ENCODE measurements at places on chromosomes 16 and 17.

GRCh38 chr17:8117367-8117979 lies 841 bp downstream of the ALOXE3 start:
- DNase-seq = no peak

DNA sequence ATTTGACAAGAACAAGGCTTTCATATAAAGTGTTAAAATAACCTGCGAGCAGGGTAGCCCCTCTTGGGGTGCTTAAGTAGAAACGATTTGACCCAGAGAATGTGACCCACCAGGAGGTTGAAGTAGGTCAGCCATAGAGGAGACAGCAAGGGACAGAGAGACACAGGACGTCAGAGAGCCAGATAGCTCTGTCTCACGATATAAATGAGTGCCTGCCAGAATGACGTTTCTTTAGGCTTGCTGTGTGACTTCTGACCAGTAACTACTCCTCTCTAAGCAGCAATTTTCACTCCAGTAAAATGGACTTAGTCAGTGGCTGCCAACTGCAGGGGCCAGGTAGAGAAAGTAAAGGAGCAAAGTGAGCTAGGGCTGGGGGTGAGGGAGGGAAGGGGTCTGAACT lies 473.0 kb upstream of the C16orf82 start:
- no peak for DNase-seq

- no peak for DNase-seq
Measured at GRCh38 chr17:62899361-62899760, 66.7 kb upstream of the TANC2 start.

- DNase-seq = no peak
Measured at GRCh38 chr17:31327534-31328159, 6.2 kb upstream of the EVI2A start.

GRCh38 chr17:77038884-77039555 lies 101.7 kb upstream of the SEC14L1 start:
- no peak for DNase-seq

DNA sequence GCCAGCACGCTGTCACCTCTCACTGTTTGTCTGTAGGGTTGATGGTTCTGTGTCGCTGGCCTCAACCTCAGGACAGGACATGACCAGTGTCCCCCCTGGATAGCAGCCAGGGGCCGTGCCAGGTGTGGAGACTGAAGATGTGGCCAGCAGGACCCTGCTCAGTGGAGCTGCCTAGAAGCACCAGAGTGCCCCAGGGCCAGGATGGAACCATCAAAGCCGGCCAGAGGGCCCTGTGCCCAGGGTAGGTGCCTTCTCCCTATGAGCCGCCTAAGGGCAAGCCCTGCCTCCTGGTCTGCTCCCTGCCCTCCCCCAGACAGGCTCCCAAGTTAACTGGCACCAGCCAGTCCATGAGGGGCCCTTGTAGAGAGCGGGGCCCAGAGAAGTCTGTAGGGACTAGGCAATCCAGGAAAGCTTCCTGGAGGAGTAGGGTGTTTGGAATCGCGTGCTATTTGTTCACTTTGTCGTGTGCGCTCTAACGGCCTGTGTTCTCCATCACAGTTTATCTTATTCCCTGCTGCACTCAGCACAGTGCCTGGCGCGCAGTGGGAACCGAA lies 546 bp upstream of the NDUFB10 start:
- no peak for DNase-seq

DNA sequence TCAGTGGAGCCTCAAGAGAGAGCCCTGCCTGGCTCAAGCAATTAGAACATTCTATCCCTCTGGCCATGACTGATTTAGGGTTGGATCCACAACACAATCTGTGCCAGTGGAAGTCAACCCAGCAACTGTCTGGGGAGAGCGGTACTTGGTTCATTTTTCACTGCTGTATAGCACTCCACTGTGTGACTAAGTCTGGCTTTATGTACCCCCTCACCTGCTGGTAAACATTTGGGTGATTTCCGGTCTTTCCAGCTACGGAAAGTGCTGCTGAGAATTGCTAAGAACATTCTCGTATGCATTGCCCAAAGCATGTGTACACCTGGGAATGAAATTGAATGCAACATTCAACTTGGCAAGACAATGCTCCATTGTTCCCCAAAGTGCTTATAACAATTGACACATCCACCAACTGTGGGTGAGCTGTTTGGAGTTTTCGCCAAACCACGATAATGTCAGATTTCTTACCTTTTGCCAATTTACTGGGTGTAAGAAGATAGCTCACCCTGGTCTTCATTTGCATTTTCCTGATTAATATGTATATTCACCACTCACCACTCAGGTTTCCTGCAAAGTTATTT lies 63.5 kb upstream of the MED9 start:
- no peak for DNase-seq

- no peak for DNase-seq
Measured at GRCh38 chr17:55215711-55216110, 49.0 kb upstream of the HLF start.

GRCh38 chr17:45110676-45111611 lies 21.4 kb downstream of the PLCD3 start:
- no peak for DNase-seq

- DNase-seq = no peak
Measured at GRCh38 chr16:27777527-27777926, 227.6 kb downstream of the KATNIP start.

GRCh38 chr16:70592106-70592571 lies 54.2 kb upstream of the IL34 start:
- DNase-seq = no peak

GRCh38 chr16:83802135-83802534 lies 5.6 kb upstream of the HSBP1 start:
- DNase-seq = no peak

DNA sequence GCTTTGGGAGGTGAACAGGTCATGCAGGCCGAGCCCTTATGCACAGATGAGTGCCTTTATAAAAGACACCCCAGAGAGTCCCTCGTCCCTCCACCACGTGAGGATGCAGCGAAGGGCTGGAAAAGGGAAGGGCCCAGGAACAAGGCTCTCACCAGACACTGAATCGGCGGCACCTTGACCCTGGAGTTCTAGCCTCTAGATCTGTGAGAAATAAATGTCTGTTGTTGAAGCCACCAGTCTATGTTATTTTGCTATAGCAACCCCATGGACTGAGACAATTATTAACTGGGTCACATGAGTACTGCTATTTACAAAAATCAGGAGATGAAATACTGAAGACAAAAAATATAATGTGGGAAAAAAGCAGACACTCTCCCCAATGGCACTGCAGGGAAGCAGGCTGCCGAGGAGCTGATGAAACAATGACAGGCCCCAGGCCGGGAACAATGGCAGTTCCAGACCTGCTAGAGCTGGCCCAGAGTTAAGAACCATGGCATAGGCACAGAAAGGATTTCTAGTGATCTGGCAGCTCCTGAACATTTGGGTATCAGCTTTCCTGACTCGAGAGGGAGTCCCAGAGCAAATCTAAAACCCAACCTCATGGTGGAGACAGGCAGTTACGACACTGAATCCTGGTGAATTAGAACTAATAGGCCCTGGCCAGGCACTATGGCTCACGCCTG lies 17.8 kb upstream of the GGA2 start:
- no peak for DNase-seq

DNA sequence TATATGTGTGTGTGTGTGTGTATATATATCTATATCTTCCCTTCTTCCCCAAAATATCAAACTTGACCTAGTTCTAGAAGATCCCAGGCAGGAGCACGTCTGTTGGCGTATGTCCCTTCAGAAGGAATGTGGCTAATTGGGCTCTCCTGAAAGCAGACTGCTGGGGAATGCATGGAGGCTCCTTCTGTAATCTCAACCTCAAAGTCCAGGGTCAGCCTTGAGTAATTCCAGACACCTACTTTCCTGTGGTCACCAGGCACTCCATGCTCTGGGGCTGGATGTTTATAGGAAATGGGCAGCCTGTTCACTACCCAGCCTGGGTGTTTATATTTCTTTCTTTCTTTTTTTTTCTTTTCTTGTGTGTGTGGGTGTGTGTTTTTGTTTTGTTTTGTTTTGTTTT lies 13.4 kb downstream of the BCO1 start:
- no peak for DNase-seq

GRCh38 chr17:35879773-35880654 lies at the start of gene CCL5:
Gene CCL5 (minus strand): TSS chr17:35880360.
- no peak for DNase-seq

- no peak for DNase-seq
Measured at GRCh38 chr16:52967744-52968143, 85.0 kb downstream of the CHD9NB start.

GRCh38 chr17:78237401-78238012 lies 6.1 kb downstream of the TMEM235 start:
- DNase-seq = no peak

GRCh38 chr17:49739641-49740271 lies 24.2 kb downstream of the FAM117A start:
- DNase-seq = peak; percentile 91

- DNase-seq = no peak
Measured at GRCh38 chr16:72134507-72134906, 37.4 kb downstream of the PMFBP1 start.

- no peak for DNase-seq
Measured at GRCh38 chr17:73232587-73233373, 28.9 kb downstream of the CPSF4L start.

DNA sequence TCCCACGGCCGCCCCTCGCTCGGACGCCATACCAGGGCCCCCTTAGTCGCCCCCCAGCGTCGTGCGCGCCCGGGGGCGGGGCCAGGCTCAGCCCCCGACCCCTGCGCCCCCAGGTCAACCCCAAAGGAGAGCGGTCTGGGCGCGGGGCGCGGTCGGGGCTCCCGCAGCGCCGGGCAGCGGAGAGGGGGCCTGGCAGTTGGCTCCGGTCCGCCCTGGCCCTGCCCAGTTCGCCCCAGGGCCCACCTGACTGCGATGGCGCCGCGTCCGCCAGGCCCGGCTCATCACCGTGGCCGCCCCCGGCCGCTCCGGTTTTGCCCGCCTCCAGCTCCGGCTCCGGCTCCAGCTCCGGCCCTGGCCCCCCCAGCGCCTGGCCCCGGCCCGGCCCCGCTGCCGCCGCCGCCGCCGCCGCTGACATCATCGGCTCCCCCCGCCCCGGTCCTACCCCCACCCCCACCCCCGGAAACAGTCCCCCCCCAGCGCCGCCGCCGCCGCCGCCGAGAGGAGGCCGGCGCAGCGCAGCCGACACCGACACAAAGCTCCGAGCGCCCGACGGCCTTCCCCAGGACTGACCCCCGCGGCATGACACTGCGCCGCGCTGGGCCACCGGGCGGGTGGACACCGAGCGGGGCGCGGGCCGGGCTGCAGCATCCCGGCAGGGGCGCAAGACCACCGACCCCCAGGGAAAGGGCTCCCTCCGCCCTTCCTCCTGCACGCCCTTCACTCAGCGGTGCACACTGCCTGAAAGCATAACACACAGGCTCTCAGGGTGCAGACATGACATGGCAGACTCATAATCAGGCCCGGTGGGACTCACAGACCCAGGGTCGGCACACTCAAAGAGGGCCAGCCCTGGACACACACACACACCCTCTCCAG lies at the start of gene ZBTB4:
ZBTB4 (minus strand) TSS at position 419 of the 876 bp plus-strand sequence. CDS start 12,830 bp downstream, outside the sequence.
- DNase-seq = no peak

GRCh38 chr16:87976665-87977064 lies 25.4 kb downstream of the BANP start:
- no peak for DNase-seq

GRCh38 chr17:68399638-68400403 lies 57.5 kb downstream of the WIPI1 start:
- no peak for DNase-seq

DNA sequence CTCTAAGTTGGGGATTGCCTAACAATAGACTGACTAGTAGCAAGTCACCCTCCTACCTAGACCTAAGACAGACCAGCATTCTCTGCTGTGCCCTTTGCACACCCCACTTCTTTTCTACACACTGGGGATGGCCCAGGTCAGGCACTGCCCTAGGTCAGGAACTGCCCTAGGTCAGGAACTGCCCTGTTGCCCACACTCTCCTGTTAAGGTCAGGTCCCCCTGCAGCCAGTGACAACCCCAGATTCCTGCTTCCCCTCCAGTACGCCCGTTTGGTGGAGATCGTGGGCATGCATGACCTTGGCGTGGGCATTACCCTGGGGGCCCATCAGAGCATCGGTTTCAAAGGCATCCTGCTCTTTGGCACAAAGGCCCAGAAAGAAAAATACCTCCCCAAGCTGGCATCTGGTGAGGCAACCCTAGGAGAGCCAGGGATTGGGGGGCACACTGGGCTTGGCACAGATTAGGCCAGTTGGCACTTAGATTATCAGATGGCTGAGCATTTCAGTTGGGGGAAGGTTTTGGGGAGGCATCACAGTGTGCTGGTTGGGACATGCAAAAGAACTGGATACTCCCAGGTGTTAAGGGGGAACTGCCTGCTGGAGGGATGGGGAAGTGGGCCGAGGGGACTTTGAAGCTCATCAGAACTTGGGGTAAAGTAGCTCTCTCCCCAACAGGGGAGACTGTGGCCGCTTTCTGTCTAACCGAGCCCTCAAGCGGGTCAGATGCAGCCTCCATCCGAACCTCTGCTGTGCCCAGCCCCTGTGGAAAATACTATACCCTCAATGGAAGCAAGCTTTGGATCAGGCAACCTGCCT lies 1.7 kb downstream of the ACADVL start:
- DNase-seq = no peak

DNA sequence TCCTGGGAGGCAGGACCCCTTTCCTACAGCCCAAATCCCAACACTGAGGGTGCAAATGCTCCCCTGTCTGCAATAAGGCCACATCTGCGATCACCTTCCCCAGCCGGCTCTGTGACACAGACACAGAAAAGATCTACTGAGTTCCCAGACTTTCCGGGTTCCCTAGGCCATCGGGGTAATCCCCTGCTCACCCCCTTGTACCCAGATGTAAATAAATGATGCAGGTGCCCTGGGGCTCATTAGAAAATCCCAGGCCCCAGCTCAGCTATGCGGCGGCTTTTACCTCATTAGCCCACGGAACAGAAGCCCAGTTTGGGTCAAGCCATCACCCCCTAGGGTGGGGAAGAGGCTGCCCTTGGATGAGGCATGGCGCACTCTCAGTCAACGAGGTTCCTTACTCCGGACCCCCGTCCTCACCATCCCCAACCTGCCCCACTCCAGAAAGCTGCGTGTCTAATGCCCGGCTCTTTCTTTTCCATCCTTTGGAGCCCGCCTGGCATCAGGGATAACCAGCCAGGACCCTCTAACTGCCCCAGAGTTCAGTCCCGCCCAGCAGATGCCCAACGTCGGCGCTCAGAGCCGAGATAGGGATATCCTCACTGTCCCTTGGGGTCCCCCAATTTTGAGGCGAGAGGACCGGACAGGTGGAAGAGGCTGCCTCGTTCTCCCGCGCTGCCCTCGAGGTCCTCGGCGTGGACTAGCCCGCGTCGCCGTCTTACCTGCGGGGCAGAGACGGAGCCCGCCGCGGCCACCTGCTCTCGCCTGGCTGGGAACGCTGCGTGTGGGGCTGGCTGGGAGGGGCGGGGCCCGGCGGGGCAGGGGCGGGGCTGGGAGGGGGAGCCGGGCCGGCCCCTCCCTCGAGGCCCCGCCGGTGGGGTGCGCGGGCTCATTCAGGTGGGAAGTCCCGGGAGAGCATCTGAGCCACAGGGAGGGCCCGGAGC lies at the start of gene ZNF385C:
ZNF385C (minus strand) TSS at position 783 of the 941 bp plus-strand sequence. CDS start 35,417 bp downstream, outside the sequence.
- no peak for DNase-seq

DNA sequence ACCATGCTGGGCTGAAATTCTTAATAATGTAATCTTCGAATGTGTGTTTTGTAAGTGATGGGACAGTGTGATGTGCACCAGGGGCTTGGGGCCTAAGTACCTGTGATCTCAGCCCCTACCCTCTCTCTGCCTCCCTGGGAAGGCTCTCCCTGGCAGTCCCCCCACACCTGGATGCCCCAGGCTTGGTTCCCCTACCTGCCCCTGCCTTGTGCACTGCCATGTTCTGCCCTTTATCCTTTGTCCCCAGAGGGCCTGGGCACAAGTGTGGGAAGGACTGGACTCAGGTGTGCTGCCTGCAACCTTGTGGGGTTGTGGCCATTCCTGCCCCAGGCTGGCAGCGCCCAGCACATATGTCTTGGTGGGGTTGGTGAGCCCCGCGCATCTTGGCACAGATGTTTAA lies 55.4 kb upstream of the CREBBP start:
- no peak for DNase-seq

GRCh38 chr16:70604407-70605282 lies 41.7 kb upstream of the IL34 start:
- no peak for DNase-seq

Data from activated CD8-positive, alpha-beta memory T cell treated with anti-CD3 and anti-CD28 coated beads for 1 hour (primary cell).